Occipital lobe (tissue), 3 donors: ENCODE measurements at places on chromosomes 5 and 9. TPM values are rescaled to one million over a fixed set of nuclear protein-coding genes. Genes with fewer than 3 reads are reported as not detected.

The PPP2R2B gene
- 141 TPM for total RNA-seq

The ITK gene
- total RNA-seq: 0.16 TPM

The CCDC69 gene
- total RNA-seq: 0.78 TPM

The TOR4A gene
- total RNA-seq: 0.31 TPM

The SPATA31E1 gene
- total RNA-seq: not detected

The PCDHA5 gene
- 13.1 TPM for total RNA-seq

The RBM22 gene
- total RNA-seq: 27.6 TPM

The ADAMTS19 gene
- total RNA-seq: 4.2 TPM

The ADAMTS6 gene
- total RNA-seq: 17.5 TPM

The SLC9A3 gene
- 1.4 TPM for total RNA-seq

The DNAJC25 gene
- 4.7 TPM for total RNA-seq

The STX17 gene
- 22.6 TPM for total RNA-seq

The PPP3R2 gene
- total RNA-seq: not detected

The TPPP gene
- total RNA-seq: 16.2 TPM

The C1QTNF3 gene
- 11.7 TPM for total RNA-seq

The CYSRT1 gene
- total RNA-seq: not detected

The EFCAB9 gene
- not detected for total RNA-seq

The OR1J2 gene
- total RNA-seq: not detected

The SYNPO gene
- 5.8 TPM for total RNA-seq

The CNTNAP3B gene
- total RNA-seq: 68.5 TPM

The FCN2 gene
- total RNA-seq: not detected

The SLC23A1 gene
- total RNA-seq: not detected

The ZNF366 gene
- 0.94 TPM for total RNA-seq

The FGF18 gene
- total RNA-seq: 0.62 TPM

The FOXI1 gene
- total RNA-seq: not detected

The PCDHGA10 gene
- total RNA-seq: 12.0 TPM

The STPG3 gene
- not detected for total RNA-seq

The PCDH12 gene
- total RNA-seq: 2.8 TPM

The GADD45G gene
- total RNA-seq: 5.6 TPM
